CD14-positive monocyte (primary cell): ENCODE measurements at places on chromosomes 16 and 17. TPM values are rescaled to one million over a fixed set of nuclear protein-coding genes. Genes with fewer than 3 reads are reported as not detected.

- no peaks in the 10 kb centered on the region for H3K27me3 ChIP-seq
- H3K27ac ChIP-seq = no peak overlapping the region
- no peaks in the 10 kb centered on the region for H3K36me3 ChIP-seq
Measured at GRCh38 chr17:65145743-65146142, 8.6 kb downstream of the RGS9 start.

GRCh38 chr16:78097548-78097947, 1.9 kb upstream of the WWOX start:
- DNase-seq = no peak
- H3K27me3 ChIP-seq = no peaks in the 10 kb centered on the region
- H3K4me1 ChIP-seq = peaks cover 14% of the 10 kb centered on the region
- H3K27ac ChIP-seq = no peak overlapping the region
- H3K36me3 ChIP-seq = no peaks in the 10 kb centered on the region
- H3K4me3 ChIP-seq = no peak overlapping the region

ZNF423 gene
- not detected for polyA plus RNA-seq

KRTAP4-5 gene
- polyA plus RNA-seq = not detected

EFTUD2 gene
- polyA plus RNA-seq = 64.0 and 82.9 TPM in 2 replicates

DNA sequence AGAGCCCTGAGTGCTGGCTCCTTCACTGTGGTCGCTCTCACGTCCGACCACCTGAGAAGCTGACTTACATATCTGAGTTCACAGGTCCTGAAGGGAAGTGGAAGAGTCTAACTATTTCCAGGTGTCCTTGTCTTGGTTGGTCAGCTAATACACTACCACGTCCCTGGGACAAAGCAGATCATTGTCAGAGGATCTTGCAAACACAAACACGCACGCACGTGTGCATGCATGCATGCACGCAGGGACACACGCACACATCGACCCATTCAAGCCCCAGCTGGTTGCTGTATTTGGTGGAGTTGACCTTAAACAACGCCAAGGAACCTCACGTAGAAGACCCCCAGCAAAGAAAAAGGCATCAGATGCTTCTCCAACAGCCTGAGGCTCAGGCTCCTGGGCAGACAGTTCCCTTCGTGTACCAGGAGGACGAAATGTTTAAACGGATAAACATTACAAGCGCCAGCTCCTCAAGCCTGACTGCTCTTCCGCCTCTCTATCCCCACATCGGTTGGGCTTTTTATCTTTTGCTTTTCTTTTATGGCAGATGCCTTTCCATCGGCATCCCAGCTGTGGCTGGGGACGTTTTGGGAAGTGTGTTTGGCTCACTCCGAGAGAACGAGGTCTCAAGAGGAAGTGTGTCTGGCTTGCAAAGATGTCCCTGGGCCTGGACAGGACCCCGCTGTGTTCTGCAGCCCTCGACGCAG, 95.8 kb downstream of the TBC1D16 start:
- no peak overlapping the region for H3K27ac ChIP-seq
- no peaks in the 10 kb centered on the region for H3K36me3 ChIP-seq
- H3K27me3 ChIP-seq = peaks cover 5% of the 10 kb centered on the region
- no peak overlapping the region for H3K4me3 ChIP-seq

DYNLRB2 gene
- polyA plus RNA-seq = not detected
